ENCODE measurements at places on chromosomes 11 and 22.
A peak's percentile ranks its signal among the peaks of the same experiment; 100 is the strongest.

GRCh38 chr11:353179-353873 is 16.0 kb upstream of the B4GALNT4 start:
- peak; percentile 71 for DNase-seq

DNA sequence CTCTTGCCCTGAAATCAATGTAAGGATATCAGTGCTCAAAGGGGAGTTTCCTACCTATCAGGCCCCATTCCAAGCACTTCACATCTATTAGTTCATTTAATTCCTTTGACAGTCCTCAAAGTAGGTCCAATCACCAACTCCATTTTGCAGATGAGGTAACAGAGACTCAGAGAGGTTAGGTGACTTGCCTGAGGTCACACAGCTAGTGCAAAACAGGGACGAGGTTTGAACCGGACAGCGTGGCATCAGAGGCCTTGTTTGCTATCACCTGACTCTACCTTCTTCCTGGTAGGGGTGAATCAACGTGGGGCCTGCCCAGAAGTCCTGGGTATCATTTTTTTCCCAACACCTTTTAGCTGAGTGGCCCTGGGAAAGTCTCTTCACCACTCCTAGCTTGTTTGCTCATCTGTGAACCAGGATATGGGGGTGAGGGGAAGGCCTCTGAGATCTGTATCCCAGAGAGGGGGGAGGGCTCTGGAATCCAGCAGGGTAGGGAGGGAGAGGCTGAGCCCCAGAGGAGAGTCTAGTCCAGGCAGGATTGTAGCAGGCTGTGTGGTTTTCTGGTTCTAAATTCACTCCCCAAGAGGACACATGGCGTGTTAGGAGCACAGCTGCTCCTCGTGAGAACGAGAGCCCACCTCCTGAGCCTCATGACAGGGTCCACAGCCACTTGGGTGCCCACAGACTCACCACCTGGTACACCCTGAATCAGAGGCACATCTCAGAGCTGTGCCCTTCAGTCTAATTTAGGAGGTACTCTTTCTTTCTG is 174.7 kb downstream of the MN1 start:
- DNase-seq, result no peak

- no peak for DNase-seq
These were observed 7.1 kb downstream of the TPCN2 start for GRCh38 chr11:69055598-69056516.

DNA sequence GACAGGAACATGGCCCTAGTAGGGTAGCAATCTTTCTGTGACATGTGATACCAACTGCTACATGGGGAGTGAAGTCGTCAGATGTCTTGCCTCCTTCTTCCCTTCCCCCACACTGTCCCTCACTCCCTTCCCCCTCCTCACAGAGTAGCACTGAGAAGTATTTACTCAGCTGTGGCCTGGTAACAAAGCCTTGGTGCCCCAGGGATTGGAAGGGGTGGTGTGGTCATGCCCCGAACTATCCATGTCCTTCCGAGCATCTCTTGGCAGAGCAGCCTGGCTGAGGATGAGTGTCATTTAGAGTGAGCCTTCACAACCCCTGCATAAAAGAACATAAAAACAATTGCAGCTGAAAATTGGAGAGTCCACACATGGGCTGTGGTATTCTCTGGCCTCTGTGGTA is 46.1 kb downstream of the ARFGAP2 start:
- DNase-seq, result no peak

GRCh38 chr11:28108958-28109357 is 770 bp downstream of the METTL15 start:
- DNase-seq, result no peak
